Stimulated activated CD8-positive, alpha-beta memory T cell treated with anti-CD3 and anti-CD28 coated beads, Interleukin-2, amount 100 ng/mL, for 1 hour (primary cell): ENCODE measurements at places on chromosomes 3 and 15.

GRCh38 chr3:61172684-61173083, 78.6 kb downstream of the FHIT start:
- no peak for DNase-seq

DNA sequence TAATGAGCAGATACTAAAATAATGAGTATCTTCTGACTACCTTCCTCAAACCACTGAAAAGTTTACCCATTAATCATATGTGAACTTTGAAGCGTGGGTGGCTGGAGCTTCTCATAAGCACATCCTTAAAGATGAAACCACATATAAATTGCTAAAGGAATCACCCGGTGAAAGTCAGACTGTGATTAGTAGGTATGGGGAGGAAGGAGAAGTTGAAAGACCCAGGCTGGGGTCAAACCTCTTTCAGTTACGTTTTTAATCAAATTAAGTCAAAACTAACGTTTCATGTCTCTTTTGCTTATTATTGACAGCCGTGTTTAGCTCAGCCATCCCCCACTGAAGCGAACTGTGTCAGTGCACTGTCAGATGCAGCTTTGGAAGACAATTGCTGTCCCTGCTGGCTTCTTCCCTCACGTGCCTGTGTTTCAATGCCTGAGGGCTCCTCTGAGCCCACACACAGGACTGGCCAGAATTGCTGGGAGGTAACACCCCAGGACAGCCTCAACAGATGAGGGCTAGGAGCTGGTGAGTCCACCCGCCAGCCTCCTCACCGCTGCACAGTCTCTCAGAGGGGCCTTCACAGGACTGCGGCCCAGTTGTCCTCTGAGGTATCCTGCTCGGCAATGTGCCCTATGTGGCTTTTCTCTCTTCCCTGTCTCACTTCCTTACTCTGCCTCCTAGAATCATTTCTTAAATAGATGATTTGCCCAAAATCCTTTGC, 29.3 kb upstream of the SH3BP5 start:
- no peak for DNase-seq

DNA sequence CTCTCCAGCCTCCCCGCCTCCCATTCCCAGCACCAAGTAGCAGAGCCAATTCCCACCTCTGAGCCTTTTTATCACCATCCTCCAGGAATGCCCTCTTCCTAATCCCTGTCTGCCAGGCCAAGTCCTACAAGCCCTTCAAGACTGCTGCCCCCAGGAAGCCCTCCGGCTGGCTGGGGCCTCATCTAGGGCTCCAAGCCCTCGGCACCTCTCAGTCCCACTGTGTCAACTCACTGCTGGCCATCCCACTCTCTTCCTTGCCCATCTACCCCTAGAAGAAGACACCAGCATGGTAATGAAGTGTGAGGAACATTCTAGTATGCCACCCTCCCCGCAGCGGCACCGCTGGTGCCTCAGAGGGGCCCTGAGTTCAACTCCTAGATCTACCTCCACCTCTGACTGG, 10.0 kb upstream of the GRIP2 start:
- no peak for DNase-seq

GRCh38 chr3:54056521-54056920, 65.8 kb upstream of the CACNA2D3 start:
- no peak for DNase-seq

DNA sequence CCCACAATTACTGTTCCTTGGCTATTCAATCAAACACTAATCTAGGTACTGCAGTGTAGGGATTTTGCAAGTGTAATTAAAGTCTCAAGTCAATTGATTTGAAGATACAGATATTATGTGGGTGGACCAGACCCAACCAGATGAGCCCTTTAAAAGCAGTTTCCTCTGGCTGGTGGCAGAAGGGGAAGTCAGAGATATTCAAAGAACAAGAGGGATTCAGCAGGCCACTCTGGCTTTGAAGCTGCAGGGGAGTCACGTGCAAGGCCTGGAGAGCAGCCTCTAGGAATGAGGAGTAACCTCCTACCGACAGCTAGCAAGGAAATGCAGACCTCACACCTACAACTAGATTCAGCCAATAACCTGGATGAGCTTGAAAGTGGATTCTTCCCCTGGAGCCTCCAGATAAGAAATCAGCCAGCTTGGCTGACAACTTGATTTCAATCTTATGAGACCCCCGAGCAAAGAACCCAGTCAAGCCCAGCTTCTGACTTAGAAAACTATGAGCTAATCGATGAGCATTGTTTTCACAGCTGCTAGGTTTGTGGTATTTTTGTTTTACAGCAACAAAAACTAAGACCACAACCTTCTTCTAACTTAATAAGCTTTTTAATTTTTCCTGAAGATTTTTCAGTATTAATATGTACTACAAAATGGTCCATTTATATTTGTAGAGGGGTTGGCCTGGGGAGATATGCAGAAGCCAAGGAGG, 13.4 kb downstream of the HACD2 start:
- no peak for DNase-seq

GRCh38 chr3:171974986-171975837, 64.2 kb upstream of the FNDC3B start:
- no peak for DNase-seq

DNA sequence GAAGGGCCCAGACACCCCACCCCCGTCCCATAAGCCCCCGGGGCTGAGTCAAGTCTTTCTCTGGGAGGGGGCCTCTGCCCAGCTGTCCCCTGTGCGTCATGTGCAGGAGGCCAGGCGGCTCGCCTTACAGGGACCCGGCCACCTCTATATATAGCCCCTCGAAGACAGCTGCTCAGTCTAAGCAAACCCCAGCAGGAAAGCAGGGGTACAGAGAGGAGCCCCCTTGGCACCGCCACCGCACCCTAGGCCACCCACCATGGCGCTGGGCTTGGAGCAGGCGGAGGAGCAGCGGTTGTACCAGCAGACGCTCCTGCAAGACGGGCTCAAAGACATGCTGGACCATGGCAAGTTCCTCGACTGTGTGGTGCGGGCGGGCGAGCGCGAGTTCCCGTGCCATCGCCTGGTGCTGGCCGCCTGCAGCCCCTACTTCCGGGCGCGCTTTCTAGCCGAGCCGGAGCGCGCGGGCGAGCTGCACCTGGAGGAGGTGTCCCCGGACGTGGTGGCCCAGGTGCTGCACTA, at the start of gene KLHL40:
Gene KLHL40, plus strand, starts transcription at position 175 of the 519 bp plus-strand sequence. Its CDS starts 82 bp downstream, at position 257.
- DNase-seq, result no peak

- DNase-seq, result no peak
Observed at GRCh38 chr15:38961931-38962330, 397.3 kb upstream of the RASGRP1 start.

DNA sequence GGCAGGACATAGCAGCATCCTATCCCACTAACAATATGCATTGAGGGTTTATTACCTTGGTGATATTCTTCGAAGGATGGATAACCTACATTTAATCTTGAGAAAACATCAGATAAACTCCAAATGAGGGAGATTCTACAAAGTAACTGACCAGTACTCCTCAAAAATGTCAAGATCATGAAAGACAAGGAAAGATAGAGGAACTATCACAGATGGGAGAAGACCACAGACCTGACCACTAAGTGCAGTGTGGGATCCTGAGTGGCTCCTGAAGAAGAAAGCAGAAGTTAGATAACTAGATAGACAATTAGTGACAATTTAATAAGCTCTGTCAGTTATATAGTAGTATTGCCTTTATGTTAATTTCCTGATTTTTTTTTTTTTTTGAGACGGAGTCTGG, 17.7 kb upstream of the CGNL1 start:
- no peak for DNase-seq

GRCh38 chr15:63526401-63526800, 22.0 kb downstream of the USP3 start:
- DNase-seq, result no peak

GRCh38 chr15:42707873-42708544, 28.9 kb downstream of the CDAN1 start:
- no peak for DNase-seq

GRCh38 chr15:49675041-49675440, 54.2 kb downstream of the DTWD1 start:
- DNase-seq, result no peak

- DNase-seq, result no peak
Observed at GRCh38 chr15:42078903-42079302, 15.5 kb downstream of the PLA2G4D start.

DNA sequence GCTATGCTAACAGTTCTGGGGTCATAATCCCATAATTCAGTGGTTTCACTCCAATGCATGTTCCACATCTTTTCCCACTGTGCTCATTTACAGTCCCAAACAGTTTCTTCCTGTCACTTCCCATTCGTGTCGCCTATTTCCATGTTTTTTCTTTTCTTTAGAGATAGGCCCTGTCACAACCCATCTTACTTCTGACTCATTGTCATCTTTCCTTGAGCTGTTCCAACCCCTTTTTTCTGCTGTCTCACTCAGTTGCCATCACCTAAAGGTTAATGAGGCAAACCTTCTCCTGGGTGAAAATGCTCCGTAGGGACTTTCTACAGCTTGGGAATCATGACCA, 814.5 kb downstream of the VGLL3 start:
- DNase-seq, result no peak

GRCh38 chr15:74377831-74378766, 10.7 kb upstream of the CYP11A1 start:
- no peak for DNase-seq

- DNase-seq, result no peak
Observed at GRCh38 chr15:52787123-52787503, 3.0 kb downstream of the ONECUT1 start.

- DNase-seq, result no peak
Observed at GRCh38 chr3:36319680-36320079, 60.6 kb upstream of the STAC start.

DNA sequence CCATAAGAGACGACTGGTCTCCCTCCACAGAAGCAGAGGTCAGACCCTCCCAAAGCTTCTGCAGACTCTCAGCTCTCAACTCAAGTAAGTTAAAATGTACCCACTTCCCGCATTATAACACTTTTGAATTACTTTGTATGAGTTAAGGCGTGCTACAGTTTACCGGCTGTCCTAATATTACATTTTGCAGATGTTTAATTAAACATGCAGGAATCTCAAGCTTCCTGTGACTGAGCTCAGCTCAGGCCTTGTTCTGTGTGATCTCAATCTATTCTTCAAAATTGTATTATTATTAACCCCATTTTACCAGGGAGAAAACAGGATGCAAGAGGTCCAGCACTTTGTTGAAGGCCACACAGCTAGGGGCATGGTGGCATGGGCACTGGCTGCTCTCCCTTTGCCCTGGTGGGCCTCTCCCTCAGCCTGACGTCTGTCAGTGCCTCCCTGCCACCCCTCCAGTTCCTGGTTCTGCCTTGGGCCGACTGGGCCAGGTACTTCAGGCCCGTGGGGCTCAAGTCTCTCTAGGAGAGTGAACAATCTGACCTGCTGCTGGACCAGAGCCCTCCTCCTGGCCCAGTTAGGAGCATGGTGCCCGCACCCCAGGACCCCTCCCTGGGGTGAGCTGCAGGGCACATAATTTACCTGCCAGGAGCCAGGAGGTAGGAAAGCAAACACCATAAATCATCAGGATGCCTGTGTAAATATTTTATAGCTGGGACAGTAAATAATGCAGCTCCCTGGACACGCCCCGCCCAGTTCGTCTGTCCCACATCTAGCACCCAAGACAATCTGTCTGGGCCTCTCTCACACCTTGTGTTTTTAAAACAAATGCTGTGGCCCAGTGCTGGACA, 14.9 kb upstream of the RFT1 start:
- DNase-seq, result no peak

- no peak for DNase-seq
Observed at GRCh38 chr3:151398895-151399294, 14.3 kb upstream of the P2RY12 start.

DNA sequence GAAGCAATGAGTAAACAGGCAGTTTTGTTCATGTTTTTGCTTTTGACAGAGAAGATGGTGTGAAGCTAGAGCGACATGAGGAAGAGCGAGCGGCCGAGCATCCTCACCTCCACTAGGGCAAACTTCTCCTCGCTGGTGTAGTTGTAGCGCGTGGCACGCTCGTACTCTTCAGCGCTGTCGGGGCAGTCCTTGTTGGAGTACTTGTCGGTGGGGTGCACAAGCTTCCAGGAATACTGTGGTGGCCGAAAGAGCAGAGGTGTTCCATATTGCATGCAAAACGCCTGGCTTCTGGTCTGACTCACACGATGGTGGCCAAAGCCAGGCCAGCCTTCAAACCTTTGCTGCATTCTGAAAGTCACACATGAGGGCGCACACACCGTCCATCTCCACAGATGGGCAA, 54.3 kb downstream of the CYFIP1 start:
- DNase-seq, result no peak

- DNase-seq, result no peak
Observed at GRCh38 chr3:123660141-123660675, 75.4 kb upstream of the HACD2 start.

DNA sequence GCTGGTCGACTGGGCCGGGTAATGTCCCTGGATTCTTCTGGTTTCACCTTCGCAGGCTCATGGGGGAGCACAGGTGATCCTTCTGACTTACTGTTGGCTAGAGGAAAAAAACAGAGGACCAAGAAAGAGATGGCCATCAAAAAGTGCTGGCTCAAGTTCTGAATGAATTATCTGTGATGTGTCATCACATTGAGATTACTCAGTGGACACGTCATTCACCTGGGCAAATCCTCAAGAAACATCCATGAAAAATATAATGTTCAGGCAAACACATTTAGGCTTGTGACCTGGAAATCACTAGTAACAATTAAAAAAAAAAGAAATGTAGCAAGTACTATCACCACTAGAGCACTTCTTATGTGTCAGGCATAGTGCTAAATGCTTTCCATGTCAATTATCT, 81.5 kb upstream of the SLC2A2 start:
- no peak for DNase-seq

DNA sequence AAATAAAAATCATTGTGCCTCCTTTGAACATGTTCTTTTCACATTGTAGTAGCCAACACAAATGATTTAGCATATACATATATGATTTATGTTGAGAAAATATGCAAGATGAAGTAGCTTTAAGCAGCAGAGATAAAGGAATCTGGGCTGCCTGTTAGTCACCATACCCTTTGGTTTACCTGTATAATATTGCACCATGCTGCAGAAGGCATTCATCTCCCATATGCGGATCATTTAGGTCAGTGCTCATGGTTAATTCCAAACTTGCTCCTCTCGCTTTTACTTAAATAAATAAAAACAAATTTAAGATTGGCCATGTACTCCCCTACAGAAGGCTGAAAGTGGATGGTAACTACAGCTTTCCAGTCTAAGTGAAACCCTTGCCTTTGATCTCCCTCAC, 86.7 kb upstream of the TBL1XR1 start:
- no peak for DNase-seq

GRCh38 chr3:150783920-150784746, 21.2 kb upstream of the SIAH2 start:
- DNase-seq, result no peak
